Hindlimb muscle (tissue), 1 donor: ENCODE measurements at places on chromosomes 12 and 14. TPM values are rescaled to one million over a fixed set of nuclear protein-coding genes. Genes with fewer than 3 reads are reported as not detected.

- DNase-seq: no peak
These were observed 18.0 kb upstream of the DYRK2 start for GRCh38 chr12:67630373-67631088.

DNA sequence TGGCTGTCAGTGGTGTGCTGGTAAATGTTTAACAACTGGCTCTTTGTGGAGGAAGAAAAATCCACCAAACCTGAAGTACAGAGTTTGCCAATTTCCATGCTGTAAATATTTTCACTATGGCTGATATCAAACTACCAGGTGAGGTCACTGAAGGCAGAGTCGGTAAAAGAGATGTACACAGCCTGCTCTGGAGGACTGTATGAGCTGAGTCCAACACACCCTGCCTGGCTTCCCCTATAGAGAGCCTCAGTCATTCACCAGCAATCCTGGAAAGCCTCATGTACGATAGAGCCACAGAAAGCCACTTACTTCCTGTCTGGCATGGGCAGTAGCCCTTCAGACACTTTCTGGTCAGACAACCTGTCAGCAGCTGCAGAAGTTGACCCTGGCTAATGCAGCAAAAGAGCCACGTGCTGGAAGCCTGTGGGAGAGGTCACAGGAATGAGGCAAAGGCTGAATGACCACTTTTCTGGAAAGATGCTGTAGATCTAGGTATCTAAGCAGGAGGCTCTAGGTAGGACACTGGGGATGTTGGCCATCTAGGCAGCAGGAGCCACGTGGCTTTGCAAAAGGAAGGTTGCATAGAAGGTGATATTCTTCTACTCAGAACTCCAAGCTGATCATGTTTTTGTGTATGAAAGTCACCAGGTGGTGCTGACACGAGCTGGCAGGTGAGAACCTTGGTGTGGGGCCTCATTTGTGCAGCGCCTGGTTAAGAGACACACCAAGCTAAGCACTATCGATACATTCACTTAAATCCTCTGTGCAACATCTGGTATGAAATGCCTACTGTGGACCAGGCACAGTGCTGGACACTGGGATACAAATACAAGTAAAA, 553.9 kb downstream of the VRK1 start:
- no peak for DNase-seq

DNA sequence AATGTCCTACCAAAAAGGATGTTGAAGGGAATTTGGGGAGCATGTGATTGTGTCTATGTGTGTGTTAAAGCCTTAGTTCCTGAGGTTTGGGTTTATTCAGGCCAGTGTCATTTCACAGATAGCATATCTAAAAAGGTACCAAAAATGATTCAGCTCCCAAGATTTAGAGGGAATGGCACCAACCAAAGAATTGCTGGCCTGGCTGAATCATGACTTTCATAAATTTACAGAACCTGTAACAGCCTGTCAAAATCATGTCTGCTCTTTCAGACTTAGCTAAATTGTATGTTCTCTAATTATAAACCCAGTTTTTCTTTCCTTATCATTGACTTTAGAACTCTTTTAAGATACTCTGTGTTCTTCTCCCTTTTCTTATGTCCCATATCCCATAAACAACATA, 231.5 kb downstream of the NUBPL start:
- DNase-seq: no peak

GRCh38 chr12:52496590-52497071, 3.6 kb upstream of the KRT6A start:
- DNase-seq: no peak

GRCh38 chr14:32657081-32657480, 281.6 kb upstream of the NPAS3 start:
- DNase-seq: no peak

The LRIG3 gene
- 29.2 TPM for polyA plus RNA-seq

The CSAD gene
- 60.7 TPM for polyA plus RNA-seq

The STAB2 gene
- 1.5 TPM for polyA plus RNA-seq

The FGF6 gene
- polyA plus RNA-seq: 28.9 TPM

The TPPP2 gene
- 0.72 TPM for polyA plus RNA-seq
